ENCODE measurements at places on chromosomes 7 and 10.

DNA sequence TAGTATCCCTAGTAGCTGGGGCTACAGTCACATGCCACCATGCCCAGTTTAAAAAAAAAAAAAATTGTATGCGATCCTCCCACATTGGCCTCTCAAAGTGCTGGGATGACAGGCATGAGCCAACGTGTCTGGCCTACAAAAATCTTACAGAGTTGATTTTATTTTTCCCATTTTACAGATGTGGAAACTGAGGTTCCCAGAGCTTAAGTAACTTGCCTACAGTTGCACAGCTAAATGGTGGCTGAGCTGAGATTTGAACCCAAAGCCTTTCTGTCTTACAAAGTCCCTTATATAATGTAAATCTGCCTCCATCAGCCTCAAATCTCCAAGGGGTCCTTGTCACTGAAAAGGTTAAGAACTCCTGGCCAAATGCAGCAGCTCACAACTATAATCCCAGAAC lies 24.6 kb upstream of the LIMK1 start:
- no peak for DNase-seq

DNA sequence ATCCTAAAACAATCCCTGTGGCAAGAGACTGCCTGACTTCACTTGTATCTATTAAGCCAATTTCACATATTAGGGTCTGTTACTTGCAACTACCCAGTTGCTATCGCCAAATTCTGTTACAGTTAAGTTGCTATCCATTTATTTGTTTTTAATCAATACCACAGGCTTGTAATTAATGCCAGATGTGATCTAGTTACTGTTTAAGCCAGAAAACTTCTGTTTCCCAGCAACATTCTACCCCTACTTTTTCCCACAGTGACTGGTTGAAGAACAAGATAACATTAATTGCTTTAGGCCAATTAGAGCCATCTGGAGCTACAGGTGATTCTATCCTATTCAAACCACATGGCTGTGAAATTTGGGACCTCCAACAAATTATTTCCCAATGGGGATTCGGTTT lies 131.3 kb downstream of the ALOX5 start:
- DNase-seq, result no peak

- DNase-seq, result no peak
These were observed 46.5 kb upstream of the MSMB start for GRCh38 chr10:46092524-46093081.

- no peak for DNase-seq
These were observed 11.1 kb downstream of the H2BK1 start for GRCh38 chr7:151198945-151199848.

DNA sequence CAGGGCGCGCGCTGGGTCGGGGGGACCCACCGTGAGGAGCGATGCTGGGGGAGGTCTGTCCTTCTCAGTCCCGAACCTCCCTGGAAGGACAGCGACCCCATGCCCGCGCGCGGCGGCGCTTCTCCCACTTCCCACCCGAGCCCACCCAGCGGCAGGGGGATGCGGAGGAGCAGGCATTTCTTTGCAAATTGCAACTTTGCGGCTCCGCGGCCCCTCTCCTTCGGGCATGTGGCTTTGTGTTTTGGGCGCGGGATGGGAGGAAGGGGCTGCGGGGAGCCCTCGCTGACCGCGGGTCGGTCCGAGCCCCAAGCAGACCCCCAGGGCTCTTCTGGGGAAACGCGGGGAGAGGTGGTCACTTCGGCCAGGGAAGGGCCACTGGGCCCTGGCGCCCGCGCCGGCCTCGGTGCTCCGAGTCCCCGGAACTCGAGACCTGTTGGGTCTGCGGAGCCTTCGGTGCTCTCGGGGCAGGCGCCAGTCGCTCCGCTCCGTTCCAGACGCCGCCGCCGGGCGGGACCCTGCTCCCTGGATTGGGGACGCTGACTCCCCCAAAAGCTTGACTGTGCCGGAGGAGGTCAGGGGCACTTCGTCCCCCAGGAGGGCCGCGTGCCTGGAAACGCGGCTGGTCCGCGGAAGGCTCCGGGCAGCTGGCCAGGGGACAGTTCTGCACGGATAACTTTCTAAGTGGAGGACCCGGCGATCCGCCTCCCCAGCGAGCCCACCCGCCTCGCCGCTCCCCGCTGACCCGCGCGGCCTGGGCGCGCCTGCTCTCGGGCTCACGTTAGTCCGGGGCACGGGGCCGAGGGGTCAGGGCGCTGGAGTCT lies 164.2 kb upstream of the DPP6 start:
- no peak for DNase-seq

- DNase-seq, result no peak
These were observed 20.6 kb downstream of the SEPHS1 start for GRCh38 chr10:13327534-13327933.

DNA sequence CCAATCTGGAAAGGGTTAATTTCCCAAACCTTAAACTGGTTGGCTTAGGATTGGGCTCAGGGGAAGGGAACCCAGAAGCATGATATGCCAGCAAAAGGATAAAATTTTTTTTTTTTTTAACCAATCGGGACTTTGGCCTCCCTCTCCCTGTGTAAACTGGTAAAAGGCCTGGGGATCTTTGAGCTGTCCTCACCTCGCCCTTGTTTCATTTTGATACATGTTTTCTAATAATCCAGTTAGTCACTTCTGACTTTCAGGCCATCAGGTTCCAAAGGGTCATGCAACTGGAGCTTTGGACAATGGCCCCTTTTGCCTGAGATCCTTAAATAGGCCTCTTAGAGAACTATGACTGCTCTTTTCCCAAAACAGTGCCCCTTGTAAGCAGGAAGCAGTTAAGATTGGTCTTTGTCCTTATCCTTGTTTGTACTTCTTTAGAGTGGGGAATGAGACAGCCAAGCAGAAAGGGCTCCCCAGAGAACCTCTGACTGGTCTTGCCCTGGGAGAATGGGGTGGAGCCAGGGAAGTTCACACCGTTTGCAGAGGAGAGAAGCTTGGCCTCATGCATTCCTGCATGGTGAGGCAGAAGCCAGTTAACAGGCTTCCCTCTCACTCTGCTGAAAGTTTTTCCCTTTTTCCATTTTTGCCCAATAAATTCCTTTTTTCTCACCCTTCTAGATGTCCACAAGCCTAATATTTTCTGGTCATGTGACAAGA lies 424.2 kb upstream of the CNTNAP2 start:
- no peak for DNase-seq

DNA sequence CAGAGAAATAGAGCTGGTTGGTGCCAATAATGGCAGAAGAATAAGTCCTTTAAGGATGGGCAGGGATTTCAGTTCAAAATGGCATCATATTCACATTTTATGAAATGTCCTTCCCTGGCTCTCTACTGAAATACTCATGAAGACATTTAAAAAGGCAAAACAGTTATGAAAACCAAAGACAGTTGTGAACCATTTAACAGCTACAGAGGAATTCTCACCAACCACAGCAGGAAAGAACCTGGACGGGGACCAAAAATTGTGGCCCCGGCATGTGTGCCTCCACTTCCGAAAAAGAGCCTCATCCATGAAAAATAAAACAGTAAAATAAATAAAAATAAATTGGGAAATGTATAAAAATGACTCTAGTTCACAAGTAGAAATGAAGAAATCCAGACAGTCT lies 539.5 kb downstream of the SUGCT start:
- DNase-seq, result no peak

DNA sequence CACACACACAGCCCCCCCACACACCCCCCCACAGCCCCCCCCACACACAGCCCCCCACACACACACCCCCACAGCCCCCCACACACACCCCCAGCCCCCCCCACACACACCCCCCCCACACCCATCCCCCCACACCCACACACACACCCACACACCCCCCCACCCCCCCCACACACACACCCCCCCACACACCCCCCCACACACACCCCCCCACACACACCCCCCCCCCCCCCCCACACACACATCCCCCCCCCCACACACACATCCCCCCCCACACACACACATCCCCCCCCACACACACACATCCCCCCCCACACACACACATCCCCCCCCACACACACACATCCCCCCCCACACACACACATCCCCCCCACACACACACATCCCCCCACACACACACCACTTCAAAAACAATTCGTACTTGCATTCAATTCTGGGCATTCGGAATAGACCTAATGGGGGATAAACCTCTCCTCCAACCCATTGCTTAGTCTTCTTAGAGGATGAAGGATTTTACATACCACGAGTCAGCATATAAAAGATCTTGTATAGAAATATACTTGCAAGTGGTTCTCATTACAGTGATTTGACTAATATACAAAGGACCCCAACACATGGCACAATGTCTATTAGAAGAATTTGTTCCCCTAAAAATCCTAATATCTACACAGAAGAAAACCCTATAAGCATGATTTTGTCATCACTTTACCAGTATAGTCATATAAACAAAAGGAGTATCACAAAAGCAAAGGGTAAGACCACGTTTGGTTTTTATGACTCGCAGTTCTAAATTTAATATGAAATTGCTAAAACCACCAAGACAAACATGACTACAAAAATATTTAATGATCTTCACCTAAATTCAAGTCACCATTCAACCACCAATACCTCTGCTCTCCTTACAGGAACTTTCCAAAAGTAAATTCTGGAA lies 80.9 kb downstream of the DIP2C start:
- no peak for DNase-seq

GRCh38 chr7:139597028-139597427 lies 73.5 kb downstream of the CLEC2L start:
- no peak for DNase-seq

GRCh38 chr7:102012941-102013461 lies 195.6 kb downstream of the CUX1 start:
- no peak for DNase-seq

- no peak for DNase-seq
These were observed 258.3 kb downstream of the SNX13 start for GRCh38 chr7:17681965-17682364.

GRCh38 chr7:138610671-138611170 lies 90.4 kb downstream of the SVOPL start:
- DNase-seq, result no peak

- DNase-seq, result no peak
These were observed 11.2 kb downstream of the RBM20 start for GRCh38 chr10:110655320-110655719.

DNA sequence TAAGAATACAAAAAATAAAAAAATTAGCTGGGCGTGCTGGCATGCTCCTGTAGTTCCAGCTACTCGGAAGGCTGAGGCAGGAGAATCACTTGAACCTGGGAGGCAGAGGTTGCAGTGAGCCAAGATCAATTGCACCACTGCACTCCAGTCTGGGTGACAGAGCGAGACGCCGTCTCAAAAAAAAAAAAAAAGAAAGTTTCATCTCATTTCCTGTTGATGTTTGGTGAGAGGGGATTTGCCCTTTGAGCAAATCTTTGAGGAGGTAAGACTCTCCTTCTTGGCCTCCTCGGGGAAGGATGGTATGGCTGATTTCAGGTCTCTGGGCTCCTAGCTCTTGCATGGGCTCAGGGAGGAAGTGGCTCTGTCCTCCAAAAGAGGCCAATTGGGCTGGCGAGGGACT lies 3.6 kb upstream of the GRID2IP start:
- no peak for DNase-seq

DNA sequence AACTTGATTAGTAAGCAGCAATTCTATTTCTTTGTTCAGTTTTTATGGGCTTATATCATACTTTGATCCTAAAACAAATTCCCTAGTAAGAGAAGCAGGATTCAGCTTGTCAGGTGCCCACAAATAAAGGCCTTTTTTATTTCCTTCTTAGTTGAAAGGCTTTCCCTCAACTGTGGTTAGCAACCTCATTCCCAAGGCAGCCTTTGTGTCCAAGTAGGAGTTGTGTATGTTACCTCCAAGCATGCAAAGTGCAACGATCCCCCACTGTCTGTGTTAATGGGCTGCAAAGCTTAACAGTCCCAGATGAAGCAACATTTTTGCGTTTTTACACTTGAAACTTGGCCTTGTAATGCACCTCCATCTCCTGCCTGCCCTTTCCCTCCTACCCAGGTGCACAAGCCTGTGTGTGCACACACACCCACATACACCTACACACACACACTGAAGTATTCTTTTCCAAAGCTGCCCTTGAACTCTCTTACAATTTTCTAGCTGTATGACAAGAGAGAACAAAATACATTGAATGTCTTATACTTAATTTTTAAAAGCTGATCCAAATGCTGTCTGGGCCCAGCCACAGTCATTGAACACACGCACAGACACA lies 278.2 kb downstream of the SNX13 start:
- no peak for DNase-seq

- DNase-seq, result no peak
These were observed 6.8 kb downstream of the MET start for GRCh38 chr7:116678780-116679179.

- DNase-seq, result no peak
These were observed 13.7 kb upstream of the CLDN4 start for GRCh38 chr7:73817121-73817520.

DNA sequence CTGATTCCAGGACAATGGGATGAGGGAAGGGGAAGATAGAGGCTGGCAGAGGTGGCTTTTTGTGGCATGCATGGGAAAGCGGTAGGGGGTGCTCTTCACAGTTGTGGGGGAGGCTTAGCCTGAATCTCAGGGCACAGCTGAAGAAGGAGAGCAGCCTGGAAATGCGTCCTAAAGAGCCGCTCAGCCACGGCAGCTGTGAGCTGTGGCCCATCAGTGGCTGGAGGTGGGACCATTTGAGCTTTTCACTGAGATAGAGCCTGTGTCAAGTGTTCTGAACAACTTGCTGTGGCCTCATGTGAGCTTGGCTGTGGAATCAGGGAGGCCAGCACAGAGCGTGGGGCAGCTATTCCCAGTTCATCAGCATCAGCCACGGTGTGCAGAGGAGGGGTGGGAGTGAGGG lies 100.3 kb upstream of the INSYN2A start:
- DNase-seq, result no peak

DNA sequence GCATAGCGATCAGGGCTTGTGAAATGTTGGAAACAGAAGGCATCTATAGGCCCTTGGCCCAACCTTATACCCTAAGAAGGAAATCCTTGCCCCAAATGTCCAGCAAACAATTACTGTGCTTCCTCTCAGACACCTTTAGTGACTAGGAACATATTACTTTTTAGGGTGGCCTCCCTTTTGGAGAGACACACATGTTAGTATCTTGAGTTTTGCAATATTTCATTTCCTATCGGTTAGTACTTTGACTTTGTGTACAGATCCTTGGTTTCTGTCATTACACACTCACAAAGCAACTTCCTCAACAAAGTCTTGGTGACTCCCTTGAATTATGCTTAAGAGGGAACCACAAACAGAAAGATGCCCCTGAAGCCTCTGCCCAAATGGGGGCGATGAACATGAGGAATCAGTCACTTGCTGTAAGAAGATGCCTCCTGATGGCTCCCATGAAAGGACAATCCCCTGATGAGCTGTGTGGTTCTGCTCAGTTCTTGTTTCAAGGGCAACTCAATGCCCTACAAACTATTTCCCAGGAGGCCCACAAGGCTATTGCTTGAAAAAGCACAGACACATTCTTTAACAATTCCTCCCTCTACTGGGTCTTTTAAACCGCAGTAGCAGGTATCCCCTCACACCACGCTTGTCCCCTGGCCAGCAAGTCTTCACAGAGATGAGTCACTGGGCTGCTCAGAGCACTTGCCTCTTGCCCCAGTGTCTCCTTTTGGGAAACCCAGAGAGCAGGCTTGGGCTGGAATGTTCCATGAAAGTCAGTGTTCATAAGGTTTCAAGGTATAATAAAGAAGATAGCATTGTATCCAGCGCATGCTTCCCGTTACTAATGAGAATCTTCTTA lies 196.2 kb downstream of the FANK1 start:
- no peak for DNase-seq

GRCh38 chr10:123835575-123835974 lies 56.0 kb downstream of the CPXM2 start:
- DNase-seq, result no peak

GRCh38 chr10:63055705-63056104 lies 77.4 kb upstream of the NRBF2 start:
- DNase-seq, result no peak
